ENCODE measurements at places on chromosomes 3 and 15.

DNA sequence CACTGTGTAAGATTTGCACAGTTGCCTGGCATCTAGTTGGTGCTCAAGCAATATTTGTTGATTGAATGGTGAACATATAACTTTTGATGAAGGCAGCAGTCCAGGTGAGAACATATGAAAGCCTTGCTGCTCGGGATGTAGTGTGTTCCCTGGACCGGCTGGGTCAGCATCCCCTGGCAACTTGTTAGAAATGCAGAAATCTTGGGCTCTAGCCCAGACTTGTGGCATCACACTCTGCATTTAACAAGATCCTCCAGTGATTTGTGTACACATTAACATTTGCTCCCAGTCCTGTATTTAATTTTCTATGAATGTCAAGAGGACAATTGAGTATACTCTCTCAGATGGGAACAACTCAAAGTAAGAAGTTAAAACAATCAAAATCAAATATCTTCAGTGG, 69.0 kb upstream of the SAMMSON start:
- DNase-seq: no peak

GRCh38 chr3:52090131-52090932, 34.0 kb upstream of the DUSP7 start:
- DNase-seq: no peak

- no peak for DNase-seq
Observed at GRCh38 chr3:114127517-114127916, 51.3 kb downstream of the DRD3 start.

DNA sequence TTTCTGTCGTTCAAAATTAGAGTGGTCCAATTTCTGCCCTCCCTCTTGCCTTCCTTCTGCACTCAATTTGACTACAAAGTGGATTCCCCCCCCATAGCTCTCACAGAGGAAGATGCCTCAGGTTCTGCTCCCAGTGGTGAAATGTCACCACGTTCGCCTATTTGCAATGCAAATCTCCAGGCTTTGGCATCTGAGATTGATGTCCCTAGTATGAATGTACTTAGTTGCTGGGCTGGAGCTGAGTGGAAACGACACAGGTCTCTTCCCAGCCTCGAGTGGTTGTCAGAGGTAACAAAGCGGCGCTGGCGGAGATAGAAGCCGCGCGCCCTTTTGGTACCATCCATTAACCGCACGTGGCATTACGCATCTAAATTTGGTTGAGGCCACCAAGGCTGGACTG, 860.1 kb downstream of the MCTP2 start:
- no peak for DNase-seq

GRCh38 chr3:66018057-66019033, 20.4 kb downstream of the MAGI1 start:
- no peak for DNase-seq

DNA sequence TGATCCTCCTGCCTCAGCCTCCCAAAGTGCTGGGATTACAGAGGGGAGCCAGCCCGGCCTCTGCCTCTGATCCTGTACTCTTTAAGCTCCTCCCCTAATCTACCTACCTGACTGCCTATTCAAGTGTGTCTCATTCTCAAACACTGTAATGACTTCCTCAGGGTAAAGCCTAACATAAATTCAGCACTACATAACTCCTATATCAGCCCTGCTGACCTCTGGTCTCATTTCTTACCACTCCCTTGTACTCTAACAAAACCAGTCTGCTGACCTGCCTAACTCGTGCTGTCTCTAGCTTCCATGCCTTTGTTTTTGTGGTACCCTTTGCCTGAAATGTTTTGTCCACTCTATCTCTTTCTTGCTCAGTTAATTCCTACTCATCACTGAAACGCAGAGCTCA, 172.1 kb upstream of the IL12A start:
- no peak for DNase-seq

DNA sequence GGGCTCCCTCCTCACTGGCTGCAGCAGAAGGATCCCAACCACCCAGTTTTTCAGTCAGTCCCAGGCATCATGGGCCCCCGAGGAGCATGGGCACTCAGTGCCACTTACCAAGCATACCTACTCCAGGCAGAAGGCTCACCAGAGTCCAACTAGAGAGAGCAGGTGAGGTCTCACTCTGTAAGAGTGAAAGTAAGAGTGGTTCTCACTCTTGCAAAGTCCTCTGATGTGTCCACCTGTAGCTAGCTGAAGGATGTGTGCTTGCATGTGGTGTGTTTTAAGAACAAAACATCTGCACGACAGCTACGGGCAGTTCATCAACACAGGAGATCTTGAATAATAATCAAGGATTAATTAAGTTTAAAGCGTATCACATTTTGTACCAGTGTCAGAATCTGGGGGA, 49.7 kb downstream of the CCK start:
- no peak for DNase-seq

GRCh38 chr3:55947406-55947805, 460.3 kb upstream of the WNT5A start:
- DNase-seq: no peak

GRCh38 chr3:52487050-52487787, 7.9 kb upstream of the STAB1 start:
- no peak for DNase-seq
